ENCODE measurements at places on chromosomes 12 and 14. TPM values are rescaled to one million over a fixed set of nuclear protein-coding genes. Genes with fewer than 3 reads are reported as not detected.

GRCh38 chr12:64583771-64584421, 26.4 kb upstream of the RASSF3 start:
- DNase-seq: no peak

GRCh38 chr14:101478096-101478495, 83.2 kb upstream of the DIO3 start:
- no peak for DNase-seq

- no peak for DNase-seq
Measured at GRCh38 chr12:120158351-120158750, 36.2 kb downstream of the GCN1 start.

DNA sequence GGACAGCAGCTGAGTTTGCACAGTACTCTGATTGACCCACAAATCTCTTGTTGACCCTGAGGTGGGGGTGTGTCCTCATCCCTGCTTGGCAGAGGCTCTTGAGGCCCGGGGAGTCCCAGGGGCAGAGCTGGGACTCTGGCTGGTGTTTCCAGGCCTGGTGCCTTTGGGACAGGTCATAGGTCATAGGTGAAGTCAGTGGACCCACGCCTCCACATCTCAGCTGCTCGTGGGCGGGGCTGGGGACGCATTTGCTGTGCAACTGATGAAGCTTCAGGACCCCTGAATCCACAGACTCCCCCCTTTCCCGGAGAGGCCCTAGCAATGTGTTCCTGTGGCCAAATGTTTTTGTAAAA, 408 bp upstream of the CACNA2D4 start:
- no peak for DNase-seq

GRCh38 chr12:94609917-94610443, 40.4 kb downstream of the TMCC3 start:
- no peak for DNase-seq

DNA sequence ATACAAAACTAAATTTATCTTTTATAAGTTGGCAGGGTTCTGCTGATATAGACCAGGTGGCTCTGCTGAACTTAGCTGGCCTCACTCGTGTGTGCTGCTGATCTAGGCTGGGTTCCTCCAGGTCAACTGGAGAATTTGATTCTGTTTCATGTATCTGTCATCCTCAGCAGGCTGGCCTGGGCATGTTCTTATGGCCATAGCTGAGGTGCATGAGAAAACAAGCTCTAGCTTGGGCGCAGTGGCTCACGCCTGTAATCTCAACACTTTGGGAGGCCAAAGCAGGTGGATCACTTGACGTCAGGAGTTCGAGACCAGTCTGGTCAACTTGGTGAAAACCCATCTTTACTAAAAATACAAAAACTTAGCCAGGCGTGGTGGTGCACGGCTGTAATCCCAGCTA, 24.3 kb upstream of the BCL2L14 start:
- DNase-seq: no peak

- DNase-seq: no peak
Measured at GRCh38 chr12:117085318-117085947, 13.8 kb downstream of the TESC start.

DNA sequence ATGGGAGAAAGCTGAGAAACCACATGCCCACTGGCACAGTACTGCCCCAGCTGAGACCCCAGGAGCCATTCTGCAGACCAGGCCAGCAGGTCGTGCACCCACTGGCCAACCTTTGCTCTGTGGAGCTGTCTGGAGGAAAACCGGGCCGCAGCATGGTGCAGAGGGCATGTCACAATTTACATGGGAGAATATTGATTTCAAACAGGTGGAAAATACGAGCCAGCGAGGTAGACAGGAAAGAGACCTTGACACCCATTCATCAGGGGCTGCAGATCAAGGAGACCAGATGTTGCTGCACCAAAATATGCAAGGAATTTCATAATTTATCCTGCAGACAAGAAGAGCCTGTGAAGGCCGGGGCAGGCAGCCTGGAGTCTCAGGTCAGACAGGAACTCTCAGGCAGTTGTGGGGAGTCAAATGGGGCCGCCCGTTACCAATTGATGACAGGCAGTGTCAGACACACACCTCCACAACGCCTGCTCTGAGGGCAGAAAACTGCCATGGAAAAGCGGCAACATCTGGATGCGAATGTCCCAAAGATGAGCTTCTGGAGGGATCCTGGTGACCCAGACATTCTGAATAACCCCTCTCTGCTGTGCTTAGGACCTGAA, 74.6 kb upstream of the BCL11B start:
- DNase-seq: no peak

DNA sequence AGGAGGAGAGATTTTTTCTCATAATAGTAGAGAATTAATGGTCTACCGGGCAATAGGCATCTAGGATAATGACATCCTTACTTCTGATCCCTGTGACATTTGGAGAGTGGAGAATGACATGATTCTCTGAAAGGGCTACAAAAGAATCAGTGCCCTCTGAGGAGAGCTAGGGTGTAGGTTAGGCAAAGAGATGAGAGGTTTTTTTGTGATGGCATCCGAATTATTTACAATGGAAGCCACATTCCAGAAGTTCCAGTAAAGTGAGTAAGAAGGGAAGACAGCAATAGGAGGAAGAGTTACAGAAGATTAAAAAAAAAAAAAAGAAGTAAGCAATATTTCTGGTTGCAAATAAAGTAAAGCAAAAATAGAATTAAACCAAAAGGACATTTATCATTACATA, 478.0 kb downstream of the RMST start:
- no peak for DNase-seq

- no peak for DNase-seq
Measured at GRCh38 chr12:55822228-55822627, 4.4 kb downstream of the ORMDL2 start.

- no peak for DNase-seq
Measured at GRCh38 chr12:113169697-113170096, 15.6 kb downstream of the DDX54 start.

GRCh38 chr14:48991141-48991540, 595.0 kb downstream of the RPS29 start:
- no peak for DNase-seq

The AQP6 gene
- not detected for total RNA-seq

The TMEM63C gene
- 0.24 TPM for total RNA-seq

The ZFHX2 gene
- 0.24 TPM for total RNA-seq

The PTPRR gene
- total RNA-seq: 0.38 TPM

The RASSF9 gene
- 1.2 TPM for total RNA-seq

The FAIM2 gene
- total RNA-seq: 0.24 TPM

The DAO gene
- total RNA-seq: 0.05 TPM

The MYF6 gene
- total RNA-seq: 0.09 TPM

Measured in thymus (tissue), 14 donors.